Fibroblast of skin of scalp (primary cell): ENCODE measurements at places on chromosomes 1 and 21.

DNA sequence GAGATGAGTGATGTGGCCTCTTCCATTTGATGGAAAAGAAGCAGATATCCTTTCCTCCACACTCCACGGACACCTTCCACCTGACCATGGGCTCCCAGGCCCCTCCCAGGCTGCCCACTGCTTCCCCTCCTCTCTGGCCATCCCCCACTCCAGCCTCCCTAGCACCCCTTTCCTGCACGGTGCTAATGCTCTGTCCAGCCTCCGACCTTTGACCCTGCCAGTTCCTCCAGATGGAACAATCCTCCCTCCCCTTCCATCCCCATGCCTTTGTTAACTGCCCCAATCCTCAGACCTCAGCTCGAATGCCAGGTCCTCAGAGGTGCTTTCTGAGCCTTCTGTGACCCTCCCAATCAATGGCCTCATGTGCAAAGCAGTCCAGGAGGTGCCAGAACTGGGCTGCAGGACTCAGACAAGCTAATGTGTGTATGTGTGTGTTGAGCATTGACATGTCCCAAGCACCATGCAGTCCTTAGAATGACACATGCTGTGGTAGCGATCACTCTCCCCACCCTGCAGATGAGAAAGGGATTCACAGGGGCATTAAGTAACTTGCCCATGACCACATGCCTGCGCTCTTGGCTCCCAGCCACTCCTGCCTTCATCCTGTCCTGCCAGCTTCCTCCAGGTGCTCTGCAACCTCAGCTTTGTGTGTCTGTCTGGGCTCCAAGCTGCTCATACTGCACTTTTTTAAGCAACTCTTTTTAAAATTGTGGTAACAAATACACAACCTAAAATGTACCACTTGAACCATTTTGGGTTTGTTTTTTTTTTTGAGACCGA, 63.5 kb upstream of the EDN2 start:
- no peak for DNase-seq

DNA sequence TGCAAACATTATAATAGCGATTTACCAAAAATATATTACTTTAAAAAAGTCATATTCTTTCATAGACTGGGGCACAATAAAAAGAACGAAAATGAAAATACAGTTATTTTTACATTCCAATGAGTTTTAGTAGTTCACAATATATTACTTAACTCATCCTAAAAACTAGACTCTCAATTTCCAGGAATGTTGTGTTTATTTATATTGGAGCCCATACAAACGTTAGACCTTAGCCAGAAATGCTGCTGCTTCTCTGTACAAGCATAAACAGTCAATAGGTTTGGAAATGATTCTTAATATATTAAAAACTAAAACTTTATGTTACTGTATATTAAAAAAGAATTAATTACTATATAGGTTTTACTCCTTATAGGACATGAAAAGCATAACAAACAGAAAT, 302.3 kb downstream of the BRINP3 start:
- no peak for DNase-seq

DNA sequence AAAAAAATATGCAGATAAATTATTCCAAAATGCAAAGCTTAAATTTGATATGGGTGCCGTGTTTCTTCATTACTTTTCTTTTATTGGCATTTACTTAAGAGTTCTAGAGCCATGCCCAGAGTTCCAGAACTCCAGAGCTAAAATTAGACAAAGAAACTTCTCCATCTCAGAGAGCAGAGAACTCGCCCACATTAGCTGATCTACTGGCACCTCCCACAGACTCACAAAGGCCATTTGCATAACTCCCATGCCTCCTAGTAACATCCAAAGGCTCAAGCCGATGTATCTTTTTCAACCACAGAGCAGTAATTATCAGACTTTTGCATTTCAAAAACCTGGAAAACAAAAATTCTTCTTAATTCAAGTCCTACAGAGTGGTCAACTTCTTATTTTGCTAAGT, 323.8 kb upstream of the ST6GALNAC5 start:
- DNase-seq, result no peak

GRCh38 chr1:175204330-175204729, 11.8 kb upstream of the KIAA0040 start:
- DNase-seq, result no peak

DNA sequence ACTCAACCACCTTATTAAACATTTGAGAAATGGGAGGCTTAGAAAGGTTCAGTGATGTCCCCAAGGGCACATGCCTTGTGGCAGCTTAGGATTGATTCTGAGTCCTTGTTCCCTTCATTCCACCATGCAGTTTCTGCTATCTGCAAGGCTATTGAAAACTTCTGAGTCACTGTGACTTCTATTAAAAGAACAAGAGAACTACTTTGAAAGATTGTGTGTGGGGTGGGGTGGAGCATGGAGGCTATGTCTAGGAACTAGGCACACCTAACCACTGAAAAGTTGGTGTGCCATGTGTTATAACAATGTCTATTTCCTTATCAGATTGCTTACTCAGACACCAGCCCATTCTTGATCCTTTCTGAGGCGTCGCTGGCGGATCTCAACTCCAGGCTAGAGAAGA, 10.8 kb downstream of the MTARC1 start:
- no peak for DNase-seq

- DNase-seq, result no peak
These were observed 79.6 kb downstream of the NKAIN1 start for GRCh38 chr1:31159869-31160611.

DNA sequence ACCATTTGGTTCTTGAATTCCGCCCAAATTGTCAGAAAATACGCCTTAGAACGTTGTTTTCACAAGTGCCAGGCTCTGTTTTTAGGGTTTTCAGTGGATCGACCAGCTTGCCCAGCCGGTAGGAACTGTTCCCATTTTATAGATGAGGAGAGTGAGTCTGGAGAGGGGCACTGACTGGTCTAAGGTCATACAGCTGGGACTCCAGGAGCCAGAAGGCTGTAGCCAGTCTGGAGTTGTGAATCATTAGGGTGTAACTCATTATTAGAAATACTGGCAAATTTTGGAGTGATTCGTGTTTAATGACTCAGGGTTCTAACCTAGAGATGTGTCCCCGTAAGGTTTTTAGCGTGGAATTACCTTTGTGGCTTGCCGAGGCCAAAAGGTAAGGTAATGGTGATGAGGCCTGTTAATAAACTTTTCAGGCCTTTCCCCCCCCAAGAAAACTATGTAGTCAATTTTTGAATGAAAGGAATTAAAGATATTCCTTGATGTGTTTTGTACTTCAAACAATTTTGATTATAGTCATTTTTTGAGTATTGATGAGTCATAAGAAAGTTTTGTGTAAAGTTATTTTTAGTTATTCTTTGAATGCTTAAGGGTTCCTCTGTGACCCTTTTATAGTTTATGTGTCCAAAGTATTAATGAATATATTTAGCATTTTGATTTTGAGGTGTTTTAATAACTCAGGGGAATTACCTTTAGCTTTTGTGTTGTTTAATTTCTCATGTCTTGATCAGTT, 2.1 kb downstream of the DYRK1A start:
- DNase-seq, result peak; percentile 38

- peak; percentile 63 for DNase-seq
These were observed 8.9 kb upstream of the RALGPS2 start for GRCh38 chr1:178716111-178716510.

DNA sequence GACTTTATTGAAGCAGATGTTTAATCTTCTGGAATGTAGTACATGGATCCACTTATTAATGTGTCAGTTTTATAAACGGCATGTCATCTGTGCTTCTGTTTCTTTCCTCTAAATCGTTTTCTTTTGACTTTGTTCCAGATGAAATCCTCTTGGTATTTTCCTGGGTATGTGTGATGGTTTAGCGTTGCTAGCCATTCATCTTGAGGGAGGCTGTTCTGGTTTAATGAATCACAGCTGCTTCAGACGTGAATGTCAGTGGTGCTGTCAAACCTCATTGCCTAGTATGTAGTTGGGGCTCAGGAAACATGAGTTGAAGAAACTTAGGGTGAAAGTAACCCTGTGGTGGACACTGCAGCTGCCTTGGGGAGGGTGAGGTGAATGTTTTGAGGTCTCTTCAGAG, 33.2 kb downstream of the KCNK1 start:
- peak; percentile 17 for DNase-seq

DNA sequence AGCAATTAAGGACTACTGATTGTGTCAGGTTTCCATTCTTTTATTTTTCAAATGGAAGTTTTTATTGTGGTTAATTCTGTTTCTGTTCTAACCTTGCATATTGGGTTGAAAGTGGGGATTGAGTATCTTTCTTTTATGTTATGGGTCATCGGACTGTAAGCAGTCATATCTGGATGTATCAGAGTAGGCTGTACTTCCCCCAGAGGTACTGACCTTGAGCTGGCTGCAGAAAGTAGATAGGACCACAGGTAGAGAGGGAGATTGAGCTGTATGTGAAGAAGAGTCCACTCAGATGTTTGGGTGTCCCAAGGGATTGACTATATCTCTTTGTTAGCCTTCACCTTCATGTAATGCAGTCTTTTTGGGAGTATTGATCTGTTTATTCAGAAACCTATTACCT, 20.5 kb upstream of the ALG14 start:
- DNase-seq, result no peak

GRCh38 chr1:33971913-33972312, 108.0 kb downstream of the HMGB4 start:
- DNase-seq, result no peak

DNA sequence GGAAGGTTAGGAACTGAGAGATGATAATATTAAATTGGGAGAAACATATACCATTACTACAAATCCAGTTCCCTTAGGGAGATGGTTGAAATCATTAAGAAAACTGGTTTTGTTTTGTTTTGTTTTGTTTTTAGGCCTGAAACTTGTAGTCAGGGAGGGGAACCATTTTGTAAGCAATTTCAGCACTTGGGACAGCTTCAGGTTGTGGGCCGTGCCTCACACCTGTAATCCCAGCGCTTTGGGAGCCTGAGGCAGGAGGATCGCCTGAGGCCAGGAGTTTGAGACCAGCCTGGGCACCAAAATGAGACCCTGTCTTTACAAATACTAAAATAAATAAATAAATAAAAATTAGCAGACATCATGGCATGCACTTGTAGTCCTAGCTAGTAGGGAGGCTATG, 694.3 kb upstream of the NR5A2 start:
- no peak for DNase-seq

DNA sequence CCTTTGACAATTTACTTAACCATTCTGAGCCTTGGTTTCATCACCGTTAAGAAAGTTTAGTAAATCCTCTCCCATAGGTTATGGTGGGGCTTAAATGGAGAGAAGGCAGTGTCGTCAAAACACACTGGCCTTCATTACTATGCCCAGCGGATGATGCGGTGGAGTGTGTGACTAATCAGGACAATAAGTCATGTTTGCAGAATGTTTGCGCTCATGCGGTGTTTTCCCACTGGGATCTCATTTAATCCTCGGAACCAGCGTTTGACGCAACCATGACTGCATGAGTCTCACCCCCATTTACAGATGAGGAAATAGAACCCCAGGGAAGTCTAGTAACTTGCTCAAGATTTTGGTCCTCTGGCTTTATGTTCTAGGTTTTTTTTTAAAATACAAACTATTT, 17.5 kb downstream of the SLC26A9 start:
- peak; percentile 86 for DNase-seq

DNA sequence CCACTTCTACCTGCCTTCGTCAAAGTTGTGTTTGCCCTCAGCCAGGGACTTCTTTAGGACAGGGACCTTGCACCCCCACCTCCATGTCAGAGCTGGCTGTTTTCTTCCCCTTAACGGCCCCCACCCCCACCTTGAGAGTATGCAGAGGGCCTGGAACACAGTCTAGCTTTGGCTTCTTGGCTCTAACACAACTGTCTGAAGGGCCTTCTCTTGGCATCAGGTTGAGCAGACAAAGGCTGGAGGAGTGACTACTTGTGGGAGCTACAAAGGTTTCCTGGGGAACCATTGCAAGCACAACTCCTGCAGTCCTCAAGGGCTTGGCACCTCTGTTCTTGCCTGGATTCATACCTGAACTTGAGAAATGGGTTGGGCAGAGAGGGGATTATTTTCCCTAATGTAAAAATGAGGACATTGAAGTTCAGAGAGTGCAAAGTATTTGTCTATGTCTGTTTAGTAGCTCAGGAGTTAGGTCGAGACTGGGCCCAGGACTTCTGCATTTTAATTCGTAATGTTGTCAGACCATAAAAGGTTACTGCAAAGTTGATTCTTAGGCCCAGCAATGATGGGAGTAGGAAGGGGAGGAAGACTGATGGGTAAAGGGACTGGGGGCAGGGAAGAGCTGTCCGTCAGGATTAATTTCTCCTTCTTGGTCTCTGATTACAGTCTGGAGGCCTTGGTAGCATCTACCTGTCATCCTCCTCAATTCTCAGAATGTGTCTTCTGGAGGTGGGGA, 2.6 kb downstream of the CYP4B1 start:
- DNase-seq, result no peak

DNA sequence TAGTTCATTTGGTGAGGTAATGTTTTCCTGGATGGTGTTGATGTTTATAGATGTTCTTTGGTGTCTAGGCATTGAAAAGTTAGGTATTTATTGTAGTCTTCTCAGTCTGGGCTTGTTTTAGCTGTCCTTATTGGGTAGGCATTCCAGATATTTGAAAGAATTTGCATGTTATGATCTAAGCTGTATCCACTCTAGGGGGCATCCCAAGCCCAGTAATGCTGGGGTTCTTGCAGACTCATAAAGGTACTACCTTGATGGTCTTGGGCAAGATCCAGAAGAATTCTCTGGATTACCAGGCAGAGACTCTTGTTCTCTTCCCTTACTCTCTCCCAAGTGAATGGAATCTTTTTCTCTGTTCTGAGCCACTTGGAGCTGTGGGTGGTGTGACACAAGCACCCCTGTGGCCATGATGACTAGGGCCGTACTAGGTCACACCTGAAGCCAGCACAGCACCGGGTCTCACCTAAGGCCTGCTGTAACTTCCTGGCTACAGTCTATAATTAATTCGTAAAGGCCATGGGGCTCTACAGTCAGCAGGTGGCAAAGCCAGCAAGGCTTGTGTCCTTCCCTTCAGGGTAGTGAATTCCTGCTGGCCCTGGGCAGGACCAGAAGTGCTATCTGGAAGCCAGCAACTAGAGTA, 74.8 kb upstream of the PDE4B start:
- peak; percentile 41 for DNase-seq

- no peak for DNase-seq
These were observed 586.3 kb downstream of the ADGRL2 start for GRCh38 chr1:82387012-82387366.

- DNase-seq, result no peak
These were observed 58.0 kb upstream of the DMRTA2 start for GRCh38 chr1:50481142-50481736.

GRCh38 chr21:29627905-29628304, 311.9 kb downstream of the GRIK1 start:
- peak; percentile 1 for DNase-seq

- no peak for DNase-seq
These were observed 173.2 kb downstream of the LBR start for GRCh38 chr1:225254676-225255075.

DNA sequence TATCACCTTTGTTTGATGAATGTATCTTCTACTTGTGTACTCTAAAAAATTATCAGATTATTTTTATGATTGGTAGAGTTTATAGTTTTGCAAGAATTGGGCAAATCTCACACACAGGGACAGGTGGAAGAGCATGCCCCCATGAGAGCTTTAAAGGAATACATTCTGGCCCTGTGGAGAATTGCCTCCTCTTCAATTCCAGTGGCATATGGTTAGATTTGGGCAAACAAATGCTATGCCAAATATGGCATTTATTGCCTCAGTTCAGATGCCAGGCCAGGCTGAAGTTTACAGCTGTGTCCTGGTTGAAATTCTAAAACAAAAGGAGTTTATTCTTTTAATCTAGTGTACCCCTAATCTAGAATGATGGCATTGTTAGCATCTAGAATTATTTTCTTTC, 162.4 kb upstream of the CACYBP start:
- DNase-seq, result no peak
